NCI-H2081 treated with DMSO at 0.1 percent for 48 hours (cell line): ENCODE measurements at places on chromosomes 12 and 14.

DNA sequence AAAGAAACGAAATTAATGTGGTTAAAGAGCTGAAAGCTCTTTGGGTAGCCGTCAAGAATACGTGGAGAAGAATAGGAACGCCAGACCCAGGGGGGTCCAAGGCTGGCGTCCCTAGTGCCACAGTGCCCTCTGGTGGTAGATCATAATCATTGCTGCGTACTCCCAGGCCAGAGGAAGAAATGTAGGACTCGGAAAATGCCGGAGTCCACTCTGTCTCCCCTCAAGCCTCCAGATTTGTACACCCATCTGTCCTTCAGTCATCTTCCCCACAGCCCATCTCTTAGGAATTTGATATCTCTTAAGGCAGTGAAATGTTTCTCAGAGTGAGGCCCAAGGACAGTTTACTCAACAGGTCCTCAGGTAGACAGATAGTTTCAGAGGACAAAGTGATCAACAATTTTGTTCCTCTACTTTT lies 25.4 kb upstream of the PLEKHG6 start:
- DNase-seq = no peak

DNA sequence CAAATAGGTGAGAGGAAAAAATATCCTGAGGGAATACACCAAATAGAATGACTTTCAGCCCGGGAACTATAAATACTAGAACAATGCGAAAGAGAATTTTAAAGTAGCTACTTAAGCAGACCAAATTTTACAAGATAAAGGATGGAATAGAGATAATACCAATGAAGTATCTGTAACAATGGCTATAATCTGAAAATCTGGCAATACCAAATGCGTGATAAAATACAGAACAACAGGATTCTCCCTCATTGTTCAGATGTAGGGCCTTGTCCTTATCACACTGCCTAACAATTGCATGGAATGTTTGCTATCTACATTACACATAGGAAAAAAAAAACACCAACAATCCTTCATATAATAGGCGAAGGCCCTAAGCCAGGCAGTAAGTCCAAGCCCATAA lies 815.4 kb upstream of the MDGA2 start:
- no peak for DNase-seq

GRCh38 chr12:94761559-94761958 lies 111.2 kb upstream of the TMCC3 start:
- no peak for DNase-seq

- DNase-seq = no peak
Measured at GRCh38 chr12:1619587-1619986, 9.4 kb upstream of the WNT5B start.

DNA sequence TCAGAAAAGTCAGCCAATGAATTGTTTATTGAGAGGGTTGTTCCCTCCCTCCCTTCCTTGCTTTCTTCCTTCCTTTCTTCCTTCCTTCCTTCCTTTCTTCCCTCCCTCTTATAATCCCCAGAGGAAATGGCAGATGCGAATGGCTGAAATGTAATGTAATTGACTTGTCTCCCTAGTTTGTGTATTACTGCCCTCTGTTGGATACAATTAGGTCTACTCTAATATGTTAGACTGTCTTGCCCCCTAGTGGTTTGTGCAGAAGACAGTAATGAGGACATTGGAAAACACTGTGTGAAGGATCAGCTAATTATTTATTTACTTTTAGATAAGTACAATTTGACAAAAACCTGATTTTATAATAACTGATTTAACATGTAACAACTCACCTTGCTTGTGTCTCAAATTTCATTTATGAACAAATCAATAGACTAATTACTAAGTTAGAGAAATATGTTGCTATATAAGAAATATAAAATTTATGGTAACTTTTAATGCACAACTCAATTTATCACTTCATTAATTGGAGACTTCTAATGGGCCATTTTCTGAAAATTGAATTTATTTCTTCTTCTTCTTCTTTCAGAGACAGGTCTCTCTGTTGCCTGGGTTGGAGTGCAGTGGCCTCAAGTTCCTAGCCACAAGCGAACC lies 229.8 kb upstream of the LRIG3 start:
- peak; percentile 86 for DNase-seq

DNA sequence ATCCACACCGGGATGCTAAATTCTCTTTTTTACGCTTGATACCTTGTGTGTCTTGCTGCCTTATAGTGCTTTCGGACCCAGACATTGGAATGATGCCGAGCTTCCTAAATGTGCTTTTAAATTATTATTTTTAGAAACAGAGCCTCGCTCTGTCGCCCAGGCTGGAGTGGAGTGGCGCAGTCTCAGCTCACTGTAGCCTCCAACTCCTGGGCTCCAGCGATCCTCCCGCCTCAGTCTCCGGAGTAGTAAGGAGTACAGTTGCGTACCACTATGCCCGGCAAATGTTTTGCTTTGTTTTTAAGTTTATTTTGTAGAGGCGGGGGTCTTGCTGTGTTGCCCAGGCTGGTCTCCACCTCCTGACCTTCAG lies 489 bp upstream of the EML5 start:
- DNase-seq = no peak

- DNase-seq = no peak
Measured at GRCh38 chr12:94183708-94184379, 35.5 kb downstream of the PLXNC1 start.

DNA sequence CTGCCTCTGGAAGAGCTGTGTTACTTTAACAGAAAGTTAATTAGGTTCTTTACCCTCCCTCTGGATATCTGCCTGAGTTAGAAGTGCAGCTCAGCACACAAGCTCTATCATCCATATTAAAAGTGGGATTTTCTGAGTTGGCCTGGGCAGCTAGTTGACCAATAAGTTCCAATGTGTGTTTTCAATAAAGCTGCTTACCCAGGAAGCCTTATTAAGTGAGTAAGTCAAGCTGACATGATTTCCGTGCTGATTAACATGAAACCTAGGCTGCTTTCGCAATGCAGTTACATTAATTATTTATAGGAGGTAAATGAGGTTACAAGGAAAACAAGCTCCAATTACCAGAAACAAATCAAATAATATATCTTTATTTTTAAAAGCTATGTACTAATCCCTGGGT lies 4.8 kb downstream of the NEUROD4 start:
- DNase-seq = no peak

DNA sequence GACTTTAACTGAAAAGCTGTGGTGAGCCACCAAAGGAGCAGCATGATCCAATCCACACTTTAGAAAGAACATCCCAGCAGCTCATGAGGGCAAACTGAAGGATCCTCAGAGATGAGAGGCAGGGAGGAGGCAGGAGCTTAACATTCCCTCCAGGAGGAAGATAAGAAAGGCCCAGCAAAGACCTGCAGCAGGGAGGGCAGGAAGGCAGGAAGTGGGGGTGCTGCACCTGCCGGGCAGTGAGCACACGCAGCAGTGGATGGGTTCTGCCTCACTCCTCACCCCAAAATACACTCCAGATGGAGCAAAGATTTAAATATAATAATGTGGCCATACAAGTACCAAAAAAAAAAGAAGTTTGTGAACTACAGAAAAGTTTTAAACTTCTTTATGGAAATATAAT lies 48.4 kb downstream of the GCH1 start:
- DNase-seq = no peak

DNA sequence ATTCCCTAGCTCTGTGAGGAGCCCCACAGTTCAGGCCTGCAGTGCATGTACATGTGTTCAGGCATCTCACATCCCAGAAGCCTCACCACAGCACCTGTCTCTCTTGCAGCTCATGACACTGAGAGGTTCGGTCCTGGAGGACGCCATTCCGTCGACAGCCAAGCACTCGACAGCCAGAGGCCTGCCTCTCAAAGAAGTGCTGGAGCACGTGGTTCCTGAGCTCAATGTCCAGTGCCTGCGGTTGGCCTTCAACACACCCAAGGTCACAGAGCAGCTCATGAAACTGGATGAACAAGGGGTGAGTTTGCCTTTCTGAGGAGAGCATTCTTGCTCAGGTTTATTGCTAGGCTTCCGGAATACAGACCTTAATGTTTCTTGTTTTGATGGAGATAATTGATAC lies 308.3 kb upstream of the RGS6 start:
- DNase-seq = no peak

GRCh38 chr12:26273811-26274210 lies 78.4 kb downstream of the SSPN start:
- no peak for DNase-seq

DNA sequence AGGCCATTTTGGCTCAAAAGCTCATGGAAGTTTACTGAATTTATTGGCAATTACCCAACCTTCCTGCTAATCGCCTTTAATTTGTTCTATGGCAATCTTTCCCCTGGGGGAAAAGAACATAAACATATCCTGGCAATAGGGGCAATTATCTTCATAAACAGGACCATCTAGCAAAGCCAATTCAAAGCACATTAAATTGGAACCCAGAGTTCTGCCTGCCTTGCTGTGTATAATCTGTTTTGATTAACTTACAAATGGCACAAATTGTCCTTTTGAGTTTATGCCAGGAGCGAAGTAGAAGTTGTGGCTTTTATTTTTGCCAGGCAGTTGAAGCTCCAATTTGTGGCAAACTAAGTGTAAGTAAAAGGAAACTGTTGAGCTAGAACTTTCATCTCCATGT lies 68.6 kb downstream of the C12orf50 start:
- peak; percentile 51 for DNase-seq
